Activated CD8-positive, alpha-beta memory T cell treated with anti-CD3 and anti-CD28 coated beads for 1 hour (primary cell): ENCODE measurements at places on chromosomes 5 and 9.

GRCh38 chr9:76516350-76516749 lies 57.4 kb downstream of the GCNT1 start:
- no peak for DNase-seq

- no peak for DNase-seq
Observed at GRCh38 chr5:57346328-57346727, 136.3 kb downstream of the ACTBL2 start.

DNA sequence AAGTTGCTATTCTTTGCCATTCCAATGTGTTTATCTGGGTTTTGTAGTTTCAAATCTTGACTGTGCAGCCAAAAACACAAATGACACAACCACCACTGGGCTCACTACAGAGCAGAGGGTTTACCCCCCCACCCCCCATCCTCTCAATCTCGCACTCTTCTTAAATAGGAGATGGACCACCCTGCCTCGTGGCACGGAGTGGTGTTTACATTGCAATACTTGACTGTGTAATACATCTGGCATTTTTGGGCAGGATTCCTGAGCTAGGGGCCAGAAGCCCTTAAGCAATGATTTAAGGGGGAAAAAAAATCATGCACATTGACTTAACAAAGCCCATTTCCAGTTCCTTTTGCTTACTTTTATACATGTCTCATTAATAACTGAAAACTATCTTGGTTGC lies 19.0 kb downstream of the PTCH1 start:
- DNase-seq: no peak

DNA sequence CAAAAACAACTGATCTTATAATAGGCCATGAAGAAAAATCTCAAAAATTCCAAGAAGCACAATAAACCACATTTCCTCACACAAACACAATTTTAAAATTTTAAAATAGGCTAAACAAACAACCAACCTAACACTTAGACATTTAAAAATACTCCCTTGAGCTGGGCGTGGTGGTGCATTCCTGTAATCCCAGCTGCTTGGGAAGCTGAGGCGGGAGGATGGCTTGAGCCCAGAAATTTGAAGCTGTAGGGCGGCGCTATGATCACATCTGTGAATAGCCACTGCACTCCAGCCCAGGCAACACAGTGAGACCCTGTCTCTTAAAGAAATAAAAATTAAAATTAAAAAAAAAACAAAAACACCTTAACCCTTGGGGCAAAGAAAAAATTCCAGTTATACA lies 36.9 kb upstream of the TESK1 start:
- DNase-seq: no peak
